T-helper 9 cell (primary cell): ENCODE measurements at places on chromosomes 1 and 21.

DNA sequence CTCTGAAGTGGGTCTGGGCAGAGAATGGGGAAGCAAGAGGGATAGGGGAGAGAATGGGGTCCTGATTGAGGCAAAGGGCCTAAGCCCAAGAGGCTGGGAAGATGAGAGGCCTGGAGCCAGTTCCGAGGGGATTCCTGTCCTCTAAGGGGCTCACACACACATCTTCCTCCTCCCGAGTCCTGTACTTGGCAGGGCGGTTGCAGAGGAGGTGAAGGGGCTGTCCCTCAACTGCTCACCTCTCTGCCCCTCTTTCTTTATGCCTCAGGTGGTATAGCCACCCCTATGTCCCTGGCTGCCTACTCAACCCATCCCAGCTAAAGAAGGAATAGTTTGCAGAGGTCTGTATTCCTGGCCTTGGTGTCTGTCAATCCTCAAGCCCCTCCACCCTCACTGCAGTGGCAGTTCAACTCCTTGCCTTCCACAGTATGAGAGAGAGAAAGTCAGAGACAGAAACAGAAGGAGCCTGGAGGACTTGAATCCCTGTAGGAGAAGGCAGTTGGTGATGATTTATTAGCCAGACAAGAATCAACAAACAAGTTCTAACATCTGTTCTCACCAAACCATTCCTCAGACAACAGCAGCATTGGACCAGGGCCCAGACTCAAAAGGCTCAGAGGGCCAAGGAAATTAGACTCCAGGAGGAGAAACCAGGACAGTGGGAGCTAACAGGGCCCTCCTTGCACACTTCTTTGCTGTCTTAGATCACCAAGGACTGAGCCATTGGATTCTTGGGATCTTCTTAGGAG is 10.7 kb downstream of the SH2D2A start:
- no peak for DNase-seq

DNA sequence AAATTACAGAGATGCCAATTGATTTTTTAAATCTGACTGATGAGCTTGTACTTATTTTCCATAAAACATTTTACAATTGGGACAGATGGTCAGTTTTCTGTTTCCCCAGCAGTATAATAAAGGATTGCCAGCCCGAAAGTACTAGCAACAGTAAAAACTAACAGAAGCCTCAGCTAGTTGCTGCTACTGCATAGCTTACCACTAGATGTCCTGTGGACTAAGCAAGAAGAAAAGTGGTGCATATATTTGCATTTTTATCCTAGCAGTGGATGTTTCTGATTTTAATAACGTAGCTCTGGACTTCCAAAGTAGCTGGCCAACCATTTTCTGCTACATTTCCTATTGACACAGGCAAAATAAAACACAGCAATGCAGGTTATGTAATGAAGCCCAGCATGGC is 241.5 kb downstream of the BARHL2 start:
- DNase-seq: no peak

- DNase-seq: no peak
Measured at GRCh38 chr1:26296340-26297056, 9.9 kb downstream of the UBXN11 start.

DNA sequence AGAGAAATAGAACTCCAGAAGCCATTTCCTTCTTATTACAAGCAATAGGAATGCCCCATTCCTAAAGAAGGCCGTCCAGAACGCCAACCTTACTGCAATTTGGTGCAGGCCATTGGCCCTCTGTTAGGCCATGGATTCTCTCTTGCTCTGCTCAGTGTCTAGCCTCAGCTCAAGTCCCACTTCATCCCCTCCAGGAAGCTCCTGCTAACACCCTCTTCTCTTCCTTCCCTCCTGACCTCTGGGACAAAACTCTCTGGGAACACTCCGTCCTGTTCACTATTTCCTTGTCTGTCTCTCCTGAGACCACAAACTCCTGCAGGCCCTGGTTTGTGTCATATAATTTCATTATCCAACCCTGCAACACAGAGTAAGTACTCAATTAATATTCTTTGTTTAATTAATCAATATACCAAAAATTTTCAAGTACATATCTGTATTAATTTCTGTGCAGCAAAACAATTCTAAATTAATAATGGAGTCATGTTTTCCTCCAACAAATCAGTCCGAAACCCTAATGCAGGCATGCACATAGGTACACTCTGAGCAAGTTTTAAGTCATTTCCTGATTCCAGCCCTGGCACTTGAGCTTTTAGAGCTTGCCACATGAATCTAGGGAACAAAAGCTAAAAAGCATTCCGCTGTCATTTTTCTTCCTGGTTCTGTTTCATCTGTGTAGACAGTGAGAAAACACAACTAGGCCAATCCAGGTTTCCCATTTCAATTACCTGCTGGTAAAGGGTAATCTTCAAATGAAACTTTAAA is 245.3 kb downstream of the SETD4 start:
- DNase-seq: no peak

DNA sequence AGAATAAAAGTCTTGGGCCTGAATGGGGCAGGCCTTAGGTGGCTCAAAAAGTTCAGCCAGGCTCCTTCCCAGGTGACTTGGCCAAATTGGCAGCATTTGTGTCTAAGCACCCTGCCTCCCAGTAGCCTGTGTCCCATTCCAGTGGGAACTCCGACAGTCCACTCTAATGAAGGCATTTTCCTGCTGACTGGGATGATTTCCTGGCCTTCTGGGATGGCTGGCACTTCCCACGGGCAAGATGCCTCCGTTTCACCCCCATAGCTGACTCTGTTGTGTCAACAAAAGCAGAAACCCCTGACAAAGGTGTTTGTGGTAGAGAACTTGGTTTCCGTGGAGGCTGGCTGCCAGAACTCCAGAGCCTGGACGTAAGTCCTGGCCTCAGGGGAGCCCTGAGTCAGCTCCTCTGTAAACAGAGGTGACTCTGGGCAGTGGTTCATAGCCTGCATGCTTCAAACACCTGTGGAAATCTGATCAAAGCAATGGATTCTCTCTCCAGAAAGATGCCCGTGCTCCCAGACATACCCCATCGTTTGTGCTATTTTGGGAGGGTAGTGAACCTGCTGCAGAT is 36.6 kb downstream of the WNT3A start:
- DNase-seq: no peak

- no peak for DNase-seq
Measured at GRCh38 chr21:19322360-19322759, 918.8 kb upstream of the TMPRSS15 start.

DNA sequence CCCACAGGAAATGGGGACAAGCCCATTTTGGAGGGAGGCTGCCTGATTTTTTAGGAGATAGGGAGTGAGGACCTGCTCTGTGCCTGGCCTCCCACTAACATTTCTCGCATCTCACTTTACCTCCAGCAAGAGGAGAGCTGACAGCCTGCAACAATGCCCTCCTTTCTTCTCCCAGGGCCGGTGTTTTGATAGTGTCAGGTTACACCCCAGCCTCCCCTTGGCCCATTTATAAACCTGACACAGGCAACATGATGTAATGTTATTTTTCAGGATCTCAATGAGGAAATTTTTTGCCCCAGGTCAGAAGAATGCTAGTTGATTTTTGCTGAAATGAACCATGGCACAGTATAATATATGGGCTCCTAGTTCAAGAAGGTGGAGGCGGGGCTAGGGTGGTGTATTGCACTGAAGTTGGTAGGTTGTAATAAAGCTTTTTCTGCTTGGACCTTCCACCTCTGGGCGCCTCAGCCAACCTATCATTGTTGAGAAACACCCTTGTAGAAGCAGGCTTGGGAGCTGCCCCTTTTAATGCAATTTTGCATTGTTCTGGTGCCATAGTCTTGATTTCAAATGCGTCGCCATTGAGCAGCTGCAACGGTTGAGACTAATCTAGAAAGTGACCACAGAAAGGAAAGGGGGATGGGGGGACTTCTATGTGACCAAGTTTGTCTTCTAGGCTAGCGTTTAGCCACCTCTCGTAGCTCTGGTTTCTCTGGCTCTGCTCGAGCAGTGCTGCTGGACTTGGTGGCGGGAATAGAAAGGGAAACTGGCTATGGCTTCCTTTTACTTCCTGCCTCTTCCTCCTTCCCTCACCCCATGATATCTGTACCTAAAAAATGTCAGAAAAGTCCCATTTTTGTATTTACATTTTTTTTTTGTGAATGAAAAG is 53.0 kb downstream of the PBX1 start:
- DNase-seq: no peak

- DNase-seq: no peak
Measured at GRCh38 chr21:16388291-16388690, 658.5 kb downstream of the USP25 start.

- no peak for DNase-seq
Measured at GRCh38 chr1:211473823-211474222, 18.1 kb downstream of the RD3 start.

DNA sequence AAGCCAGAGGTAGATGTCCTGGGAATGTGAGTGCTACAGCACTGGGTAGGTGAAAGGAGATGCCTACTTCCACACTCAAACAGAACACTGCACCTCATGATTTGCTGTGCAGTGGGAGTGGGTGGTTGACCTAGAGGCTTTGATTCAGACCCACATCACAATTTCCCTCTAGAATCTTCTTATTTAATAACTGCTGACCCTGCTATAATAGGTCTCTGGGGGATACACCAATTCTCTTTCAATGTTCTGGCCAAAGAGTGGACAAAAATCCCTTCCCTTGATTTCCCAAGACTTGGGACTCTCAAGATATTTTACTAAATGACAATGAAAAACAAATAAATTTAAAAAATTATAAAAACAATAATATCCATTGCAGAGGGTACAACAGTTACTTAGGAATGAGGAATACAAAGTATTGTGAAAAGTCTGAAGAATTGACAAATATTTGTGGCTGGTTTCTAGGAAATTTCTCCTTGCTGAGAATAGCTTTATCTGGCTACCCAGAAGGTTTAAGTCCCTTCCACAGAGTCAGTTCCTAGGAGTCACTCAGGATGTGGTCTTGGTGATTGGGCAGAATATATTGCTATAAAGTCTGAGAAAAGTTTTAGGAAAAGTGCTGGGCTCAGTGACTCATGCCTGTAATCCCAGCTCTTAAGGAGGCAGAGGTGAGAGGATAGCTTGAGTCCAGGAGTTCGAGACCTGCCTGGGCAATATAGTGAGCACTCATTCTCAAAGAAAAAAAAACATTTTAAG is 2.4 kb upstream of the FCGR2A start:
- no peak for DNase-seq

- DNase-seq: no peak
Measured at GRCh38 chr1:247266053-247266452, 10.2 kb downstream of the VN1R5 start.

- no peak for DNase-seq
Measured at GRCh38 chr1:30035522-30036228, 687.7 kb downstream of the MATN1 start.

DNA sequence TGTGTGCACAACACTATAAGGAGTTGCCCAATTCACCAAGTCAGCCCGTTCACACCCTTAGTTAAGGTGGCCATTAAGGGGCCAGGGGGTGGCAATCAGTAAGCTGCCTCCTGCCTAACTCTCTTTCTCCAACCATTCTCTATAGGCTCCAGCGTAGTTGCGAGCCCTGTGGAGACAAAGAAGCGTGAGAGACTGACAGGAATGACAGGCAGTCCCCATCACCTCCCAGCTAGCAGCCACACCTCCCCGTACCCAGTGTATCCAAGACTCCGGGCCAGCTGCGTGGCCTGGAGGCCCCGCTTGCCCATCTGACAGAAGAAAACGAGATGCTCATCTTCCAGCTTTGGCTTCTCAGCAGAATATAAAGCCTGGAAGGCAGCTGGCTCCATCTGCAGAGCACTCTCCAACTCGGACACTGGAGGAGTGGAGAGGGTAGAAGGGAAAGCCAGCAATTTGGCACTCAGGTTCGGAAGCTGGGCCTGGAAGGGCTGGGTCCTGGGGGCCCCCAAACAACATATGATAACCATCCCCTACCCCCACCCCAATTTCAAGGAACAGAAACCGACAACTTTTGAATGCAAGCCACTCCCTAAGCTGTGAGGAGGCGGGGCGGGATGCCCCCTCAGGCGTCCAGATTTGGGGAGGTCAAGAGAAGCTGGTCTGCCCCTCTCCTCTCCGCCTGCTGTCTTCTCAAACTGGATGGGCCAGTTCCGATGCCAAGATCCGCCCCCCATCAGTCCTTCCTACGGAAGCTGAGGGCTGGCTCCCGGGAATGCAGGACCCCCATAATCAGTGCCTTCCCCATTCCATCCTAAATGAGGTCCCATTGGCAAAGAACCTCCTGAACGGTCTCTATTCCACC is 872 bp downstream of the TSTD1 start:
- no peak for DNase-seq

- DNase-seq: no peak
Measured at GRCh38 chr21:41615613-41616012, 107.7 kb upstream of the TMPRSS2 start.
